ENCODE measurements at places on chromosomes 7 and 10. TPM values are rescaled to one million over a fixed set of nuclear protein-coding genes. Genes with fewer than 3 reads are reported as not detected.
A peak's percentile ranks its signal among the peaks of the same experiment; 100 is the strongest.

- H3K36me3 ChIP-seq: no peaks in the 10 kb centered on the region
- no peaks in the 10 kb centered on the region for H3K4me1 ChIP-seq
- H3K4me3 ChIP-seq: no peak overlapping the region
- no peaks in the 10 kb centered on the region for H3K27me3 ChIP-seq
- H3K27ac ChIP-seq: no peak overlapping the region
- DNase-seq: no peak
These were observed 201.5 kb downstream of the DNAJB9 start for GRCh38 chr7:108770981-108771745.

DNA sequence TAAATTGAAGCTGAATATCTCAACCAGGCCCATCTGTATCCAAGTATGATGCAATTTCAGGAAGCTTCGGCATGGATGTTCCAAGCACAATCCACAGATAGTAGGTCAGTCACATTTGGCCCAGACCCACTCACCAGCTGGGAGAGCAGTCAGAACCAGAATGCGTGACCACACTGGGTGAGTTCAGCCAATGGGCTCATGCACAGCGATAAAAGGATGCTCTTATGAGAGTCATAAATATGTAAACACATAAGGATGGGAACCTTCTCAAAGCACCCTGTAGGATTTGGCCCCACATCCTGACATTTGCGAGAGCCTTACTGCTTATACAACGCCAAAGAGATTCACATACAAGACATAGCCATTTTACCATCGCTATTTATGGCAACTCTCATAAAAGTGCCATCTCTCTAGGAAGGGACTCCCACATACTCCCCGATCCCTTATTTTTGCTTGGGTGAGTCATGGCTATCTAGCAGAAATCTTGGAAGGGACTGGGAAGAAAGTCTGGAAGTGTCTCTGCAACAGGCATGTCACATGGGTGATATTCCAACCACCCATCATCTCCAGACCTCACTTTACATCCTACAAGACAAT is 3.0 kb downstream of the AFAP1L2 start:
- no peaks in the 10 kb centered on the region for H3K36me3 ChIP-seq
- peaks cover 23% of the 10 kb centered on the region for H3K27me3 ChIP-seq
- peak; percentile 84 for DNase-seq
- peak overlapping the region; percentile 16 for H3K27ac ChIP-seq
- H3K4me1 ChIP-seq: peaks cover 9% of the 10 kb centered on the region

- H3K36me3 ChIP-seq: no peaks in the 10 kb centered on the region
- no peak overlapping the region for H3K4me3 ChIP-seq
- H3K4me1 ChIP-seq: no peaks in the 10 kb centered on the region
- DNase-seq: peak; percentile 30
These were observed 15.6 kb downstream of the LYZL1 start for GRCh38 chr10:29304264-29304994.

GRCh38 chr10:69642747-69643146 is 12.7 kb downstream of the FAM241B start:
- DNase-seq: no peak
- H3K4me1 ChIP-seq: no peaks in the 10 kb centered on the region
- no peak overlapping the region for H3K4me3 ChIP-seq
- no peak overlapping the region for H3K27ac ChIP-seq
- H3K27me3 ChIP-seq: peaks cover 1% of the 10 kb centered on the region

ZNF479 gene
- not detected for total RNA-seq

- no peak for DNase-seq
- no peak overlapping the region for H3K27ac ChIP-seq
- no peak overlapping the region for H3K4me3 ChIP-seq
- no peaks in the 10 kb centered on the region for H3K27me3 ChIP-seq
- H3K4me1 ChIP-seq: no peaks in the 10 kb centered on the region
These were observed 517.2 kb upstream of the CNTNAP2 start for GRCh38 chr7:145599376-145599775.

GRCh38 chr10:21402606-21403083 is 122.8 kb downstream of the SKIDA1 start:
- H3K27me3 ChIP-seq: no peaks in the 10 kb centered on the region
- no peak overlapping the region for H3K27ac ChIP-seq
- H3K4me3 ChIP-seq: no peak overlapping the region
- H3K4me1 ChIP-seq: no peaks in the 10 kb centered on the region
- H3K36me3 ChIP-seq: no peaks in the 10 kb centered on the region

PDE6C gene
- total RNA-seq: not detected

PPP1R9A gene
- 17.3 TPM for total RNA-seq

ERV3-1 gene
- total RNA-seq: 3.5 TPM

- H3K4me3 ChIP-seq: no peak overlapping the region
- H3K27me3 ChIP-seq: no peaks in the 10 kb centered on the region
- no peaks in the 10 kb centered on the region for H3K4me1 ChIP-seq
- no peak overlapping the region for H3K27ac ChIP-seq
- no peak for DNase-seq
These were observed 359.4 kb downstream of the GALNT17 start for GRCh38 chr7:71491336-71491735.

GRCh38 chr7:25179325-25179724 is 49.0 kb downstream of the NPVF start:
- peak overlapping the region; percentile 81 for H3K4me3 ChIP-seq
- H3K36me3 ChIP-seq: no peaks in the 10 kb centered on the region
- peaks cover 5% of the 10 kb centered on the region for H3K4me1 ChIP-seq

- H3K4me3 ChIP-seq: no peak overlapping the region
- H3K27ac ChIP-seq: no peak overlapping the region
- no peaks in the 10 kb centered on the region for H3K27me3 ChIP-seq
- DNase-seq: no peak
- H3K36me3 ChIP-seq: no peaks in the 10 kb centered on the region
These were observed 33.9 kb downstream of the STOX1 start for GRCh38 chr10:68861253-68861652.

LRMDA gene
- 2.4 TPM for total RNA-seq

DNA sequence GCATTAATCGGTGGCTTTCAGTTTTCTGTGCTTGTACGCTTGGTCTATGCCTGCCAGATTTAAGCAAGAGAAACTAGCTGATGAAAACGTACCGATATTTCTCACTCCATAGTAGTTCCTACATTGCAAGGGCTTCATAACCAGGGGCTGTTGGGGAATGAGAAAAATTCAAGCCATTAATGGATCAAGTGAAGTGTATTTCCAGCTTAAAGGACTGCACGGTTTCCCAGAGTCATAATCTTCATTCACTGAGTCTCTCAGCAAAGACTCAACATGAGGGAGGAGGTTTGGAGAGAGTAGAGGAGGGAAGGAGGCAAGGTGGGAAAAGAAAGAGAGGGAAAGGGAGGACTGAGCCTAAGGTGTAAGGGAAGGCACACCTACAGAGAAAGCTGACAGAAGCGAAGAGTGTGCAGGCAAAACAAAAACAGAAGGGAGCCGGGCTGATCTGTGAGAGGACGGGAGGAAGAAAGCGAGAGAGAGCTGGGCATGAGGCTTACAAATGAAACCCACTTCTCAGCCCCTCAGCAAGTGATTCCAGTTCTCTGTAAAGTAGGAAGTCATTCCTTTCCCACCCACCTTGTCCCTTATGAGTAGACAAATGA is 625 bp downstream of the GIMAP2 start:
- H3K27me3 ChIP-seq: no peaks in the 10 kb centered on the region
- peak overlapping the region; percentile 56 for H3K4me3 ChIP-seq

GNAT3 gene
- total RNA-seq: not detected

NRAP gene
- total RNA-seq: 1,429 TPM

DNA sequence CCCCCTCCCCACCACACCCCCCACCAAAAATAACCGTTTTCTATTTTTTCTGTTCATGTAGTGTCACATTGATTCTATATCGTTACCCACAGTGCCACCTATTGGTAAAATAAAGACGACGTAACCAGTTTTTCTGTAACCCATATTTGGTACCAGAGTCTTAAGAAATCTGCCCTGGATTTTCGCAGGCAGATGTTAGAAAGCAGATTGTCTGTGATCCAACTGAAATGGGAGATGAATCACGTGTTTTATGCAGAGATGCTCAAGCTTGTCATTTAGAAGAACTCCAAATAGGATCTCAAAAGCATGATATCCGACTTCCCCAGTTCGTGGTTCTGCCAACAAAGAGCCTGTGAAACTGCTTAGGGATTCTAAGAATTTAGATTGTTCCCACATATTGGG is 261.1 kb upstream of the CSTF2T start:
- H3K27ac ChIP-seq: no peak overlapping the region
- peaks cover 4% of the 10 kb centered on the region for H3K4me1 ChIP-seq
- H3K27me3 ChIP-seq: no peaks in the 10 kb centered on the region
- no peak for DNase-seq
- H3K4me3 ChIP-seq: no peak overlapping the region

SFMBT2 gene
- total RNA-seq: 3.0 TPM

ECHDC3 gene
- total RNA-seq: 127 TPM

- no peaks in the 10 kb centered on the region for H3K4me1 ChIP-seq
- DNase-seq: no peak
- no peaks in the 10 kb centered on the region for H3K36me3 ChIP-seq
- H3K27ac ChIP-seq: no peak overlapping the region
- H3K4me3 ChIP-seq: no peak overlapping the region
These were observed 13.2 kb upstream of the MALSU1 start for GRCh38 chr7:23285657-23286646.

DNA sequence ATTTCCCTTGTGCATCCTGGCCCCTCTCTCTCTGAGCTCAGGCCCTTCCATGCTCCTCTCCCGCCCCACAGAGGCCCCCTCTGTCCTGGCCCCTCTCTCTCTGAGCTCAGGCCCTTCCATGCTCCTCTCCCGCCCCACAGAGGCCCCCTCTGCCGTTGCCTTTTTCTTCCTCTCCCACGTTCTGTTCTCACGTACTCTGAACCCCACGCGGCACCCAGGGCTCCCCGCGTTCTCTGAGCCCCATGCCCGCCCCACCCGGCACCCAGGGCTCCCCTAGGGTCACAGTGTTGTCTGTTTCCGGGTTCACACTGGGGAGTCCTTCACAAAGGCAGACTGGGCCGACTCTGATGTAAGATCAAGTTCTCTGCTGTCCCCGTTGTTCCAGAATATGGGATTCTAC is 336.8 kb downstream of the DNAJB6 start:
- H3K36me3 ChIP-seq: no peaks in the 10 kb centered on the region
- no peaks in the 10 kb centered on the region for H3K4me1 ChIP-seq
- no peak overlapping the region for H3K4me3 ChIP-seq
- peaks cover 58% of the 10 kb centered on the region for H3K27me3 ChIP-seq
- H3K27ac ChIP-seq: no peak overlapping the region

PVRIG gene
- total RNA-seq: not detected

ACHE gene
- 99.2 TPM for total RNA-seq

DNA sequence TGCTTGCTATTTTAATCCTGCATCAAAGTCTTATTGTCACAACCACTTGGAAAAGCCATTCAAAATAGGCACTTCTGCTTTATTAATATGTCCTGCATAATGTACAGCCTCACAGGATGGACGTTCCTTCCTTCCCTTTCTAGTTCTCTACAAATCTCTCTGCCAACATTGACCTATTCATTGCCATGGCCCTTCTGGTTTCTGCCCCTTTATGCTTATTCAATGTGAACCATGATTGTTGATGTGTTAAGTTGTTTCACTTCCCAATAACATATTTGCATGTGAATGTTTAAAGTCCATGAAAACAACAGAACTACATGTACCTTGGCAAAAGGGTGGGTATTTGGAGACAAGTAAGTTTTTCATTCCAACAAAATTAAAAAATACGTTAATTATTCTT is 45.7 kb downstream of the COL28A1 start:
- H3K27ac ChIP-seq: no peak overlapping the region
- no peaks in the 10 kb centered on the region for H3K4me1 ChIP-seq
- DNase-seq: no peak

DNA sequence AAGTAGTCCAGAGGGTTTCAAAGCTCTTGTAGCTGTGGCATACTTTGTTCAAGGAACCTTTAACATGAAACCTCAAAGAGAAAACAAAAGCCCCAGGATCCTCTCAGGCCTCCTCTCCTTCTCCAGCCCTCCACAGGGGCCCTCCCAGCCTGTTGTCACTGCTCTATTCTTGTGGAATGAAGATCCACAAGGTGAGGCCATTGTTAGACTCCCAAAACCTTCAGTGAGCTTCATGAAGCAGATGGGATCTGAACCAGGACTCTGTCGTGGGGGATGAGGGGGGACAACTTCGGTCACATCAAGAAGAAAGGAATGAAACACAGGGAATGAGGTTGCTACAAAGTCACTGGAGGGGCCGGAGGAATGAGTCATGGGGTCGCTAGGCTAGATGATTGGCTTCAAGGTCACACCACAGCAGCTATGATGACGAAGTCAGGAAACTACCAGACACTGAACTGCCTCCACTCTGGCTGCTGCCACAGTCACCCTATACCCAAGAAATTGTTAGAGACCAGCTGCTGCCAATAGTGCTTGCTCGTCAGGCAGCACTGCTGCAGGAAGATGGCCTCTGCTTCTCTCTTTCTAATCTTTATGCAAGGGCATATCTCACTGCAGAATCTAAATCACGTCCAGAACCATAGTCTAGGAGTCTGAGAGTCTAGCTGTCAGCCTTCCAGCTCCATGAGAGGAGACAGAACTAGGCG is 208.8 kb downstream of the HIBADH start:
- DNase-seq: no peak
- H3K36me3 ChIP-seq: no peaks in the 10 kb centered on the region
- no peaks in the 10 kb centered on the region for H3K4me1 ChIP-seq
- peaks cover 5% of the 10 kb centered on the region for H3K27me3 ChIP-seq

ANXA8 gene
- total RNA-seq: not detected

DNA sequence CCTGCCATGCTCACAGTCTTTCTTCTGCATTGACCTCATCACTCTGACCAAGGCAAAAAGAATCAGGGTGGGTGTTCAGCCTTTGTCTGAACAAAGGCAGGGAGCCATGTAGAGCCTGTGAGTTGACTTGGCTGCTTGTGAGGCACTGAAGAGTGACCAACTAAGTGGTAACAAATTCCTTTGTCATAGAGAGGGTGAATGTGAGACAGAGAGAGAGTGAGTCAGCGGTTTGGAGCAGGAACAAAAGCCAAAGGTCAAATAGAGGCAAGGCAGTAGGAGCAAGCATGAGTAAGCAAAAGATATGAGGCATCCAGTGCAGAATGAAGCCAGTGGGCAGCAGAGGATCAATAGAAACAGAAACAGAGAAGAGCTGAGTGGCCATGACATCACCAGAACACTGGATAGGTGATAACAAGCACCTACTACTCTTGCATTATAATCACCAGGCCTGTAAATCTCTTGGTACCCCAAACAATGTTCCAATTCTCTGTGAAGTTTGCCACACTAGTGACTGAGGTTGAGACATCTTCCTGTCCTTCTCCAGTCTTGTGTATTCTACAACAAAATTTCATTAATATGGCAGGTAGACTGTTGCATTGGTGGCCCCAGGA is 116.2 kb upstream of the LAMB4 start:
- H3K27me3 ChIP-seq: no peaks in the 10 kb centered on the region
- DNase-seq: peak; percentile 14
- H3K4me1 ChIP-seq: no peaks in the 10 kb centered on the region
- no peak overlapping the region for H3K27ac ChIP-seq
- H3K4me3 ChIP-seq: no peak overlapping the region
- no peaks in the 10 kb centered on the region for H3K36me3 ChIP-seq

DNA sequence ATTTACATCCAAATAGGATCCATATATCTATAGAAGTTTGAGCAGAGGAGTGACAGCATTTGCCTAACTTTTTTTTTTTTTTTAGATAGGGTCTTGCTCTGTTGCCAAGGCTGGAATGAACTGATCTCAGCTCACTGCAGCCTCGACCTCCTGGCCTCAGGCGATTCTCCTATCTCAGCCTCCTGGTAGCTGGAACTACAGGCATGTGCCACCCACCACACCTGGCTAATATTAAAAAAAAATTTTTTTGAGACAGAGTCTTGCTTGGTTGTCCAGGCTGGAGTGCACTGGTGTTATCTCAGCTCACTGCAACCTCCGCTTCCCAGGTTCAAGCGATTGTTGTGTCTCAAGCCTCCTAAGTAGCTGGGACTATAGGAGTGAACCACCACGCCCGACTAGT is 15.1 kb downstream of the PPIA start:
- no peaks in the 10 kb centered on the region for H3K4me1 ChIP-seq
- H3K4me3 ChIP-seq: no peak overlapping the region
- H3K27me3 ChIP-seq: no peaks in the 10 kb centered on the region
- no peaks in the 10 kb centered on the region for H3K36me3 ChIP-seq
- no peak overlapping the region for H3K27ac ChIP-seq
- no peak for DNase-seq

OR2A42 gene
- not detected for total RNA-seq

C10orf105 gene
- not detected for total RNA-seq
